ENCODE measurements at places on chromosomes 3 and 15. TPM values are rescaled to one million over a fixed set of nuclear protein-coding genes. Genes with fewer than 3 reads are reported as not detected.

Gene ANKRD34C
- not detected for total RNA-seq

GRCh38 chr3:138114431-138114918 lies 933 bp downstream of the DZIP1L start:
- no peaks in the 10 kb centered on the region for H3K36me3 ChIP-seq
- peak overlapping the region; percentile 69 for H3K4me3 ChIP-seq
- H3K4me1 ChIP-seq: peaks cover 4% of the 10 kb centered on the region
- DNase-seq: no peak

- H3K4me3 ChIP-seq: no peak overlapping the region
- no peaks in the 10 kb centered on the region for H3K36me3 ChIP-seq
- H3K27me3 ChIP-seq: no peaks in the 10 kb centered on the region
These were observed 559.5 kb upstream of the CCDC54 start for GRCh38 chr3:106817706-106818105.

GRCh38 chr15:90982135-90982534 lies 12.2 kb downstream of the PRC1 start:
- DNase-seq: no peak
- peaks cover 62% of the 10 kb centered on the region for H3K36me3 ChIP-seq
- peaks cover 11% of the 10 kb centered on the region for H3K4me1 ChIP-seq
- peak overlapping the region; percentile 32 for H3K27ac ChIP-seq
- H3K4me3 ChIP-seq: no peak overlapping the region

Data from activated CD4-positive, alpha-beta T cell treated with anti-CD3 and anti-CD28 coated beads for 36 hours (primary cell).